A549 treated with GW870086 at 1 μM for 4 hours (cell line): ENCODE measurements at places on chromosomes 3 and 15. TPM values are rescaled to one million over a fixed set of nuclear protein-coding genes. Genes with fewer than 3 reads are reported as not detected.

The USP50 gene
- total RNA-seq = 0.24 TPM in 1 of 5 replicates, not detected in the others

The GOLGA6L9 gene
- total RNA-seq = 1.5 to 2.9 TPM (median 2.6 TPM) in 5 replicates

The ZNF619 gene
- 1.3 to 2.4 TPM (median 2.0 TPM) in 5 replicates for total RNA-seq

The APBA2 gene
- total RNA-seq = 16.3 to 20.1 TPM (median 18.2 TPM) in 5 replicates

The CISH gene
- 0.57 to 1.1 TPM (median 0.88 TPM) in 5 replicates for total RNA-seq

The EFHB gene
- total RNA-seq = 0.94 to 1.5 TPM (median 1.3 TPM) in 5 replicates

The DPPA4 gene
- not detected in 5 replicates for total RNA-seq

The SETMAR gene
- total RNA-seq = 7.7 to 8.8 TPM (median 8.4 TPM) in 5 replicates

The MIX23 gene
- 47.6 to 72.0 TPM (median 53.9 TPM) in 5 replicates for total RNA-seq

The ISLR gene
- total RNA-seq = 0.33 to 0.60 TPM (median 0.43 TPM) in 5 replicates

The MOBP gene
- total RNA-seq = 0.09 to 0.37 TPM in 2 of 5 replicates, not detected in the others

The TRIM71 gene
- 0.03 TPM in 1 of 5 replicates, not detected in the others for total RNA-seq

The WDR93 gene
- 0.10 to 0.19 TPM (median 0.18 TPM) in 5 replicates for total RNA-seq

The RBMS3 gene
- total RNA-seq = 0.45 to 1.2 TPM (median 0.86 TPM) in 5 replicates
